ENCODE measurements at places on chromosomes 4 and X.

- DNase-seq = no peak
Observed at GRCh38 chr4:961351-962230, 11.8 kb downstream of the DGKQ start.

DNA sequence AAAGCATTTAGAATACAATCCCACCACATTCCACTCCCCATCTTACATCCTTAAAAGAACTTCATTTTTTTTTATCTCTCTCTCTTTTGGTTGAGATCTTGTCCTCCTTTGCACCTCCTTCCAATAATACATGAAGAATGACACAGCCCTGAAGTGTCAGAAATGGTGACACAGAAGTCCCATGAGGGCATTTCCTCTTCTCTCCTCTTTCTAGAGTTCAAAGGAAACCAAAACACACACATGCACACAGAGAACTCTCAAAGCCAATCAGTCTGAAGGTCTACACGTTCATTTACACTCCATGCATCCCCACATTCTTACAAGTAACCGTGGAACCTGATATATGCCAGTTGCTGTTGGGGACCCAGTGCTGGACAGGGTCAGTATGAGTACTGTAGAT is 450.7 kb downstream of the HNRNPD start:
- DNase-seq = peak; percentile 36

- DNase-seq = no peak
Observed at GRCh38 chrX:13216139-13216538, 103.7 kb downstream of the ATXN3L start.

- no peak for DNase-seq
Observed at GRCh38 chrX:15413101-15413500, 28.9 kb upstream of the VEGFD start.

Measured in suppressor macrophage treated with lipopolysaccharide for 1 hour (primary cell).